ENCODE measurements at places on chromosomes 11 and 22. TPM values are rescaled to one million over a fixed set of nuclear protein-coding genes. Genes with fewer than 3 reads are reported as not detected.

DNA sequence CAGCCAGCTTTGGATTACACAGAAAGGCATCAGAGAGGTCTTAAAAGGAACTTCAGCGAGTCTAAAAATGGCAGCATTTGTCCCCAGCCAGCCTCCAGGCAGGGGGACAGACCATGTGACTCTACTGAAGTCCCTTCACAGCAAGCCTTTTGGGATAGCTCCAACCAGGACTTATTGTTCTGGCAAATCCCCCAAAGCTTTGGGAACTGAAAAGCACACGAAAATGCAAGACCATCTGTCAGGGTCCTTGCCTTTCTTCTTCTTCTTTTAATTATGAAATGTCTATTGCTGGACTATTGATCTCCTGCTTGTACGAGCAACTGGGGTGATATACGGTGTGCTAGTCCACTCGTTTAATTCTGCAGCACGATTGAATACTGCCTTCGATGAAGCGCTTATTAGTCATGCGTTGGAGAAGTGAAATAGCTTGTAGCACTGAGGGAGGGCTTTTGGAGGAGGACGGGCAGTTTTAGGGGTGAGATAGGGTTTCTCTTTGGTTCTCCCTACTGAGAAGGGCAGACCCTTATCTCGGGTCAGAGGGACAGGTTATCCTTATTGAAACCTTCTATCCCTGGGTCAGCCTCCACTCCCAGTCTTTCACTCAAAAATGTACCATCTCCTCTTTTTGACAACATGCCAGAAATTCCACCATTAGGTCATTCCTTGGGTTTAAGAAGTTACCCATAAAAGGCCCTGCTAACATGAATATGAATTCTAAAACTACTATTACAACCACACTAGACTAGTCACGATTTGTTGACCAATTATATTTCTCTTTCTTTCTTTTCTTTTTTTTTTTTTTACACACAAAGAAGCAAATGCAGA, 416.4 kb downstream of the MIAT start:
- DNase-seq = no peak

DNA sequence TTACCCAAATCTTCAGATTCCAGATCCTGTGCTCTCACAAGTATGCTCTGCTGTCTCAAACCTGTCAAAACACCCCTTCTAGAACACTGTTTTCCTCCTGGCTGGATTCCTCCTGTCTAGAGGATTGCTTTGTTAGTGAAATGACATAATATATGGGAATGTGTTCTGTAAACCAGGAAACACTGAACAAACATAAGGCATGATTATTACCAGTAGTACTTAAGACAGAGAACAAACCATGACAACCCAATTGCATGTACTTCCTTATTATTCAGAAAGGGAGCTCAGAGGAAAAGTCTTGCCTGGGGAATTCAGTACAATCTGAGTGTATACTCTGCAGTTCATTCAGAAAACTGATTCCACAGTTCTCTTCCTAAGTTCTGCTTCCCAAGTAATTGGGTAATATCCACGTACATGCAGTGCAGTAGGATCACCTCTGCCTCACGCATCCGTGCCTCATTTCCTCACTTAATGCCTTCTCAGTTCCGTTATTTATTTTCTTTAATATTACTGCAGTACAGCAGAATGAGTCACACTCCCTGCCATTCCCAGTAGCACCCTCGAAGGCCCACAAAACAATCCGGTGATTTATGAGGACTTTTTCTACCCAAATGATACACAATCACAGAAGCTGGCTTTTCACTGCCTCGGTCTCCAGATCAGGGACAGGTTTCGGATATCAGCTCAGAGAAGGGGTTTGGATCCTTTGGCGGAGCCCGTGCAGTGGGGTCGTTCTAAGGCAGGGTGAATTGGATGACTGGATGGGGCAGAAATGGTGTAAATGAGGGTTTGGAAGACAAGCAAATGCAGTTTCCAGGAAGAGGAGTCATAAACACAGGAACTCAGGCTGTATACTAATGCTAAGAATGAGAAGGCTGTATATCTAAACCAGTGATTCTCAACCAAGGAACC, 896.9 kb downstream of the KCNA4 start:
- peak; percentile 18 for DNase-seq

DNA sequence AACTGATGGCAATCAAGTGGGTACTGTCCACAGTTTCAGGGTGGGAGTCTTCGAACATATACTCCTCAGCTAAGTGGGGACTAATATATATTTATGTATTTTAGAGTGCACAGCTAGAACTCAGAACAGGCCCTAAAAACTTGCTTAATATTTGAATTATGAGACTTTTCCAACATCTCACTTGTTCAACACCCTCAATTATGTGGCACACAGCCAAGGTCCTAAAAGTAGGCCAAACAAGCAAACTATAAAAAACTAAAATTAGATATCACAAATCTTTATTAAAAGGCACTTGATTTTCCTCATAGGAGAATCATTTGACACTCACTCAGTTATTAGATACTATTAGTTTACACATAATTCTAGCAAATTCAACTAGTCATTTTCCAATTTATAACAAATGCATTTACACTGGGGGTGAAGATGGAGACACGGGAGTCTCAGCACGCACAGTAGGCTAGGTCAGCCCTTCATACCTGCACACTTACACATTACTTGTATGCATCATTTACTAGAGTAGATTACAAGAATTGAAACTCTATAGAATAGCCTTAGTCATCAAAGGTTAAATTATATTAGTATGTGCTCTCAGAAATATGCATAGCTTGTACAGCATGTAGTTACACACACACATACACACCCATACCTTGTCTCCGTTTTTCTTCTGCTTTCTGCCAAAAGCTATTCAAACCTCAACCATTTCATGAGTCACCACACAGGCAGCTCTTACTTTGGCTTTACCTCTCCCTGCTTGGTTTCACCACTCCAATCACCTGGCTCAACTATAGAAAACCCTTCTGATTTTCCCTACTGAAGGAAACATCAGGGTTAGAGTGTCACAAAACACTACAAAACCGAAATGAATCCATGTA, 171.5 kb downstream of the SBF2 start:
- peak; percentile 30 for DNase-seq

GRCh38 chr11:35035894-35036408, 103.0 kb upstream of the CD44 start:
- no peak for DNase-seq

GRCh38 chr11:106422583-106422982, 345.1 kb downstream of the AASDHPPT start:
- peak; percentile 22 for DNase-seq

DNA sequence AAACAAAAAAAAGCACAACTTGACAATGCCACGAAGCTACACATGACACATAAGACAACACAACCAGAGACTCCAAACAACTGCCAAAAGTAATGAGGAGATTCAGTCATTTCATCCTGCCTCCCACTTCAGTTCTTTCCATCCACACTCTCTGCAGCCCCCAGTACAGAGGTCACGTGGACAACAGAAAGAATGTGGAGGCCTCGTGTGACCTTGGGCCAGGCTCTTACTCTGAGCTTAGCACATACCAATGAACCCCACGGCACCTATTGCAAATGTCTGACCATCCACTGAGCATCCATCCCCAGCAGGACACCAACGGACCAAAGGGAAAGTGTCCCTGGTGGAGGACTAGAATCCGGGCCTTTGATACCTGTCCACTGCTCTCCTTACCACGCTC, 12.5 kb downstream of the CBX7 start:
- DNase-seq = no peak

DNA sequence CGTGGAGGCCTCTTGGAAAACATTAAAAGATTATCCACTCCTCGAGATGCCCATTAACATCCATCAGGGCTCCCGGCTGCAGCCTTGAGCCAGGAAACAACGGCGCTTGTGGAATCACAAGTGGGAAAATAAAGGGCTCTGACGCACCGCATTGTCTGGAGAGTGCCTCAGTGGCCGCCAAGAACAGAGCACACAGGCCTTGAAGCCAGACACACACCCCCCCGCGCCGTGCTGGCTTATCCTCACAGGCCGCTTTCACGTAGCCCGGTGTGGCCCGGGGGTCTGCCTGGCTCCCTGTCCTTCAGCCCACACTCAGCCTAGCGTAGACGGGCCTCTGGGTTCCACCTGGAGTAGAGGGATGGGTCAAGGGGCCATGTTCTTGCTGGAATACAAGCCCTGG, 1020.5 kb downstream of the BRD1 start:
- no peak for DNase-seq

GRCh38 chr11:132357811-132358572, 987.6 kb downstream of the NTM start:
- no peak for DNase-seq

- peak; percentile 52 for DNase-seq
These were observed 96.1 kb downstream of the FDX1 start for GRCh38 chr11:110525883-110526282.

DNA sequence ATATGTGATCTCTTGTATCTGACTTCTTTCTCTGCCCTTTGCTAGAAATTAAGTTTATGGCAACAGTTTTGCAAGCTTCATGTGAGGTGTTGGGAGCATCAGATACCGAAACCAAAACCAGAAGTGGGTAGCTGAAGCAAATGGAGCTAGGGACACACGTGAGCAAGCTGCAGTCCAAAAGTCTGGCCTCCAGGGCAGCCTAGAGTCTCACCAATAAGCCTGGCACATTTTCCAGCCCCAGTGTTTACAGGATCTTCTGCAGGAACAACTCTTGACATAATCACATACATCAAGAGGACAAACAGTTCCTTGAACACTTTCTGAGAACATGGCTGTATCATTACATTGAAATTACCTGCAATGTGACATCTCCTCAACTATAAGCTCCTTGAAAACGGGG, 114.1 kb downstream of the LARGE1 start:
- DNase-seq = peak; percentile 27

DNA sequence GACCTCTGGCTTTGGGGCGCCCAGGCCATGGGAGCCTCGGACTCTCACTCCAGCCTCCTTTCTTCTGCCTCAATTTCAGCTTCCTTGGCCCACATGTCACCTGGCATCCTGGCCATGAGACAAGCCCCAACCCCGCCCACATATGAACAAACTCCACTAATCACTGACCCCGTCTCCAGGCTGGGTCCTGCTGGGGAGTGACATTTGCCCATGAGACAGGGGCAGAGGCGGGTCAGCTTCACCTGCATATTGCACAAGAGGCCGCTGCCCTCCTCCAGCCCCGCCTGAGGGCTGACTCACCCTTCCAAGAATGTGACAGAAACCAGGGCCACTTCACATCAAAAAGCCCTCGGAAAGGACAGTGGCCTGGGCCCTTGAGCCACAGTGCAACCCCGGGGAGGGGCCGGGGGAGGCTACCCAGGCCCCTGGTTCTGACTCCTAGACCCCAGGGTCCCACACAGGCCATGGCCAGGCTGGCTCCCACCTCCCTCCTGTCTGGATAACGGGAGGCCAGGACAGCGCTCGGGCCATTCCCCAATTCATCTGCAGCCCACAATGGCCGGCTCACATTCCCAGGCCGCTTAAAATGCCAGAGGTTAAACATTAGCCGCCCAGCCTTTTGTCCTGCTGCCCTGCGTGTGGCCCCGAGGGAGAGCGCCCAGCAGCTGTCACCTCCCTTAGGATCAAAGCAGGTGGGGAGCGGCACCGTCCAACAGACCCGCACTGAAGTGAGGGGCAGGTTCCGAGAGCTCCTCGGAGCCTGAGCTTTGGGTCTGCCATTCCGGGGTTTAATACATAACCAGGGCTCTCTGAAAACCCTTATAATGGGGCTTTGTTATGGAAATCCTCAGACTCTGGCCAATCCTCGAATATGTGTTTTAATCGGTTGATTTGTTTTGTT, 42.3 kb downstream of the TRMU start:
- peak; percentile 91 for DNase-seq

DNA sequence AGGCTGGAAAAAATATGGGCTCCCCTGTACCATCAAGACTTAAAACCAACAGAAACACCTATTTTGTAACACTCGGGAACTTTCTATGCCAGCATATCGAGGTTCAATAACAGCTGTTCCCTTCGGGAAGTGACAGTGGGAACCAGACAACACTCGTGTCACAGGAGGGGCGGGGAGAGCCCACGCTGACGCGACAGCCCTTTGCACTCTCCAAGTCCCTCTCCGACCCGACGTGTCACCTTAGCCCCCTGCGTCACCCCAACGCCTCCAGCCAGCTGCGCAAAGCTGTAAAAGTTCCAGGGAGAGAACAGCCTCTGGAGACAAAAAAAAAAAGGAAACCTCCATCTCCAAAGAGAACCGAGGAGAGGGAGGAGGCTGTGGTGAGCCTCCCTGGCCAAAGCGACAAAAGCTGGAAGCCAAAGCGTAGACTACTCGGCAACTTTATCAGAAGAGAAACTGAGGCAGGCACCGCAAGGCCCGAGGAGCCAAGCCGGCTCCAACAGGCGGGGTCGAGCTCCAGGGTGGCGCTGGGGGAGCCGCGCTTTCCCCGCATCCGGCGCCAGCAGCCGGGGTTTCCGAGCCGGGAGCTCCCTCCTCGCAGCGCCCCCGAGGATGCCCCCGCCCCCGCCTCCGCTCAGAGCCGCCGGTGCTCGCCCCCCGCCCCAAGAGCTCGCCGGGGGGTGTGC, 751 bp downstream of the ARFGAP3 start:
- peak; percentile 52 for DNase-seq

GRCh38 chr22:46143491-46144147, 6.7 kb upstream of the PPARA start:
- DNase-seq = no peak

DNA sequence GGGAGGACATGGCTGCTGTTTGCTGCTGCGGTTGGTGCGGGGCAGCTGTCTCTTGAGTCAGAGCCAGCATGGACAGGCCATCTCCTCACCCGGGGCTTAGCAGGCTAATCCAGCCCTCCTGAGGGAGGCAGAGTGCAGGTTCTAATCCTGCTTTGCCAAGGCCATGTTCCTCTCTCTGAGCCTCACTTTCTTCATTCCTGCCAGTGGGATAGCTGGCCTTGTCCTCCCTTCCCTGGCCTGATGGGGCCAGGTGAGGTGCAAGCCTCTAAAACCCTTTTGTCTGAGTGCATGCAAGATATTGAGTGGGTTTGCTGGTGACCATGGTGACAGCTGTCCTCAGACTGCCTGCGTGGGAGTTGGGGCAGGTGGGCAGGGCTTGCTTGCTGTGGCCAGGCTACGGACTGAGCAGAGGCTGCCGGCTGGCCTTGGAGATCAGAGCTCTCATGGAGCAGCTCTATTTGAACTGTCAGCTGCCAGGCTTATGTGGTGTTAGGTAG, 3.6 kb downstream of the USP35 start:
- DNase-seq = peak; percentile 68

DNA sequence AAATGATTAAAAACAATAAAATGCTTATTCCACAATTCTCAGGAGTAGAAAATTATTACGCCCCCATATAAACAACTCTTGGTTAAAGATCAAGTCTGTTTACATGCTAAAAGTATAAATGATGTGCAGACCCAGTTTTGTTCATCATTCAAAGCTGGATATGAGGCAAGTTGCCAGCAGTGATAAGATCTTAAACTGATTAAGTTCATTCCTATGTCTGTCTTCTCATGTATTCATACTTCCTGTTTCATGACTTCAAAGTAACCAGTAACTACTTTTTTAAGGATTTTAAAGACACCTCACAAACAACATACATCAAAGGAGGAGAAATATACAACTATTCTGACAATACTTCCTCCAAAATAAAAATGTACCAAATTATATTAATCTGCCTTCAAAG, 55.0 kb upstream of the ARHGAP32 start:
- no peak for DNase-seq

ALKBH3 gene
- 25.8 TPM for total RNA-seq

CLDN5 gene
- 67.7 TPM for total RNA-seq

LYVE1 gene
- total RNA-seq = 10.7 TPM

SLC29A2 gene
- 3.9 TPM for total RNA-seq

HSPB2 gene
- not detected for total RNA-seq

TMEM109 gene
- 80.8 TPM for total RNA-seq
